Activated CD4-positive, CD25-positive, alpha-beta regulatory T cell (primary cell): ENCODE measurements at places on chromosomes 6 and 20.

GRCh38 chr20:59146780-59147565 lies 16.6 kb upstream of the ZNF831 start:
- no peak for DNase-seq

DNA sequence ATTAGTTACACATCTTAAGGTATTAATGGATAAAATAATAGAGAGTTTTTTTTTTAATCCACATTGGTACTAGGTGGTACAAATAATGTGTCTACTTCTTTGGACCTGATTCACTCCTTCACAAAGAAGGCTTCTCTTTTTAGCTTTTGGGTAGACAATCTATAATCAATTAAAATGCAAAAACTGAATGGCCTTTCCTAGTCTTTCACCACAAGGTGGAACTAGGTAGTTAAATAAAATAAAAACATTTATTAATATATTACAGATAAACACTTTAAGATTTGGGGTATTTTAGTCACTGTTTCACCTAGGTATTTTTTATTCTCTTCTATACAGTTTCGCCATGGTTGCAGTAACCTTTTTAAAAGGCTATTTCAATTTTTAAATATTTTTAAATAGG lies 68.3 kb upstream of the DST start:
- no peak for DNase-seq

- no peak for DNase-seq
Measured at GRCh38 chr6:21377356-21377755, 216.2 kb upstream of the SOX4 start.

DNA sequence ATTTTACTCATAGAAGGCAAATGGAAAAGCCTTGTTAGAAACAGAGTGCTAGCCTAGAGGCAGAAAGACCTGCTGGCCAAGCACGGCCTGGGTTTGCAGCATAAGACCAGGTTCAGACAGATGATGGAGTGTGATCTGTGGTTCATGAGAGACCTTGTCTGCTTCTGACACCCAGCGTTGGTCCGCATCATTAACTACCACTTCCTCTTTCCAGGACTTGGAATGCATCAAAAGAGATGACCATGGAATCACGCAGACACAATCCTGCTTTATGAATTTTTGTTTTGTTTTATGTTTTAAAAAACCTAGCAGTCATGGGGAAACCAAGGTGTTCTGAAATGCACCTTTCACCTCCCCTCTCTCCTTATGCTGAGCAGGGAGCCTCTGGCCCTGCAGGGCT lies 76.8 kb upstream of the SYNDIG1 start:
- DNase-seq: no peak

- DNase-seq: no peak
Measured at GRCh38 chr6:17580518-17581048, 19.5 kb upstream of the FAM8A1 start.

GRCh38 chr20:56453352-56453751 lies 15.1 kb upstream of the RTF2 start:
- no peak for DNase-seq

DNA sequence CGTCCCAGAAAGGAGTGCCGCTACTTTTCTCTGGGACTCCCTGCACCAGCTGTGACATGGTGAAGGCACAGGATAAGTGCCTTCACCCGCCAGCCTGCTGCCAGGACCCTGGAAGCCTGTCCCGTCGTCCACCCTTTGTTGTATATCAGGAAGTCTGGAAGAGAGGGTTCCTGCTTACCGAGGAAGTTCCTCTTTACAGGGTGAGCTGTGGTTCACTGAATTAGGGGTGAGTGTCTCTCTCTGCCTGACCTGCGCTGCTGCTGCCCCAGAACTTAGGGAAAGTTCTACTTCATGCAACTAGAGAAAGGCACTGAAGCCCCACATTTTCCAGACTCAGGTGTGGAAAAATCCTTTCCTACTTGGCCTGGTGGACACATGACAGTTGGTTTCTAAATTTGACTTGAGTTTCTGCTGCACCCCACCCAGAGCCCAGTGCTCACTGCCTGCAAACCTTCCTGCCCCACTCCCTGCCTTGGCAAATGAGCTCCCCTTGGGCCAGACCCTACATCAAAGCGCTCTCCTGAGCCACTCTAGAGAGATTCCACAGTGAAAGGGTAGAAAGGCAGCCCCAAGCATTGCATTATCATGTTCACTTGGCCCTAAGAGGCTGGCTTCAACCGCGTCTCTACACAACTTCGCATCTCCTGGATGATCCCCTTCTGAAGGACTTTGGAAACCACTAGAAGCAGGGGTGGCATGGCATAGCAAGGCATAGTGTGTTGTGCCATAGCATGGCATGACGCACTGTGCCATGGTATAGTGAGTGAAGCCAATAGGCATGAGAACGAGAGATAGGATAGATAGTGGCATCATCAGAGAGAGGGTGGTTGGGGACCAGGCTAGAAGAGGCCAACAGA lies 215.8 kb upstream of the CDYL start:
- DNase-seq: no peak

GRCh38 chr20:21214431-21214830 lies 88.5 kb downstream of the KIZ start:
- no peak for DNase-seq

DNA sequence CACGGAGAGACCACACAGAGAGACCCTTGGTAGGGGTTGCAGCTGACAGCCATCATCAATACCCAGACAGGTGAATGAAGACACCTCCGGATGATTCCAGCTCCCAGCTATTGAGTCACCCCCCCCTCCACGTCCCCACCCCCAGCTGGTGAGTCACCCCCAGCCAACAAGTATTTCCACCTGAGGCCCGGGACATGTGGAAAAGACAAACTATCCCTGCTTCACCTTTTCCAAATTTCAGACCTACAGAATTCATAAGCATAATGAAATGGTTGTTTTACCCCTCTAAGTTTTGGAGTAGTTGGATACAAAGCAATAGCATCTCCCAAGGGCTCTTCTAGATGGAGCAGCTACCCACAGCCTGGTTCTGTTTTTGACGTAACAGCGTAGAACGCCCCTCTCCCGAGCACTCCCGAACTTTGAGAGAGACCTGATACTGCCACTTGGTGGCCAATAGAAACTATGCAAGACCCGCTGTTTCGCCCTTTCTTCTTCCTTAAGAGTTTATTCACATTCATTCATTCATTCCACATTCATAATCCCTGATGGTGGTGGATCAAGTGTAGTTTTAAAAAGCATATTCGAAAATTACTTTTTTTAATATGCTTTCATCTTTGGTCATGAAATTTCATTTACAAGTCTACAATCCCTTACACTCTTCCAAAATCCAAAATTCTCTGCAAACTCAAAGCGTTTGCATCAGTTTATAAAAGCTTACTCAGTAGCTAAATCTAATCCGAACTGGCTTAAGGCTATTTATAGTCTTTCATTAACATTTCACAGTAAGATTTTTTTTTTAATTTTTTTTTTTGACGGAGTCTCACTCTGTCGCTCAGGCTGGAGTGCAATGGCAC lies 15.1 kb upstream of the PPP1R16B start:
- peak; percentile 20 for DNase-seq

DNA sequence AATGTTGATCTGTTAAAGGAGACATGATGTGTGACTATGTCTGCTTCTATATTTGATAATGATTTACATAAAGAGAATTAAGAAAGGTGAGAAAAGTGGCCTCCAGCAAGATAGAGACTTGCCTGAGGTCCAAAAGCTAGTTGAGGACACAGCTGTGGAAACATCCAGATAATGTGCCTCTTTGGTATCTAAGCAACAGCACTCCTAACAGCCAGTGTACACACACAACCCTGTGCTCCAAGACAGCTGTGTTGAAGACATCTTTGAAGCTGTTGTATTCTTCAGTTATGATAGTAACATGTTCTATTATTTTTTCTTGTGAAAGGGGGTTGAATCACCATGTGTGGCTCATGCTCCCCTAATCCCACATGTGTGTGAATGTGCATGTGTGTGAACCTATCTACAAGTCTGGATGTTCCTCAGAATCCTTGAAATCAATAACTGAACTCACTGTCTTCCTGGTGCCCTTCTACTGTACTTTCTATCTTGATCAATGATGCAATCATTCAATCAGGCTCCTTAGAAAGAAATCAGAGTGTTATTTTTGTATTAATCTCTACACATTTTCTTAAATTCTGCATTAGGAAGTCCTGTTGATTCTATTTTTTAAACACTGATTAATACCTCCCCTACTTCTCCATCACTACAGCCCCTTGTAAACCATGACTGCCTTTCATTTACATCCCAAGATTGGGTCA lies 116.7 kb upstream of the SSTR4 start:
- DNase-seq: no peak

GRCh38 chr6:162200945-162201690 lies 526.4 kb downstream of the PRKN start:
- DNase-seq: no peak

- no peak for DNase-seq
Measured at GRCh38 chr20:63191400-63191799, 24.5 kb downstream of the YTHDF1 start.

GRCh38 chr6:123636282-123636681 lies 468 bp downstream of the TRDN start:
- no peak for DNase-seq

GRCh38 chr20:50540620-50541605 lies 30.7 kb downstream of the PTPN1 start:
- no peak for DNase-seq

- no peak for DNase-seq
Measured at GRCh38 chr6:106056746-106057390, 29.3 kb upstream of the PRDM1 start.

DNA sequence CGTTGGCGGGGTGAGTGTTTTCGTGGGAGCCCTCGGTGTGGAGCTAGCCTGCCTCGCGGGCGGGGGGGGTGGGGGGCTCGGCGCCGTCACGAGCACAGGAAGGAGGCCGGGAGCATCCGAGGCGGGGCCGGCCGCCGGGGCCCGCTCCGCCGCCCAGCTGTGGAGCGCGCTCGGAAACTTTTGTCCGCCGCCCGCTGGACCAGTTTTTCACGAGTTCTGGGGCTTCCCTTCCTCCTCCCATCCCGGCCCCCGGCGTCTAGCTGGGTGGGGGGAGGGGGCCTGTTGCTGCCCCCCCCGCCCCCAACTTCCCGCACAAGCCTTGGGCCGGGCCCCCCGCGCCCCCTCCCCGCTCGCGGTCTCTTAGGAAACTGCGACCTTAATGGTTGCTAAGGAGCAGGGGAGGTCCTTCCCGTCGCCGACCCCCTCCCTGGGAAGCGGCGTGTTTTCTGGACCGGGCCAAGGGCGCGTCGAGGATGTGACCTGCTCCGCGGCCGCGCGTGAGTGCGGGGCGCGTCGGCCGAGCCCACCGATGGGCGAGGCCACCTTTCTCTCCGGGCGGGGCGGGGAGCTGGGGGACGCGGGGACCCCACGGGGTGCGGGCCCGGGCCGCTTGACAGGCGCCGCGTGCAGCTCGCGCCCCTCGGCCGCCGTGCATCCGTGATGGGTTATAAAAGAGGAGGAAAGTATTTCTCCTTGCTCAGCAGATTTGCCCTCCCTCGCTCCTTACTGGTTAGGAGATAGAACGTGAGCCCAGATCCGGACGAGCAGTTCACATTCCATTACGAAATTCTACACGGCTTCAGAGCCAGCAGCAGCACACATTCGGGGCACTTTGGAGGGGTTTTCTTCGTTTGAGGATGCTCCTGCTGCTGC lies 1.4 kb downstream of the RREB1 start:
- DNase-seq: no peak

DNA sequence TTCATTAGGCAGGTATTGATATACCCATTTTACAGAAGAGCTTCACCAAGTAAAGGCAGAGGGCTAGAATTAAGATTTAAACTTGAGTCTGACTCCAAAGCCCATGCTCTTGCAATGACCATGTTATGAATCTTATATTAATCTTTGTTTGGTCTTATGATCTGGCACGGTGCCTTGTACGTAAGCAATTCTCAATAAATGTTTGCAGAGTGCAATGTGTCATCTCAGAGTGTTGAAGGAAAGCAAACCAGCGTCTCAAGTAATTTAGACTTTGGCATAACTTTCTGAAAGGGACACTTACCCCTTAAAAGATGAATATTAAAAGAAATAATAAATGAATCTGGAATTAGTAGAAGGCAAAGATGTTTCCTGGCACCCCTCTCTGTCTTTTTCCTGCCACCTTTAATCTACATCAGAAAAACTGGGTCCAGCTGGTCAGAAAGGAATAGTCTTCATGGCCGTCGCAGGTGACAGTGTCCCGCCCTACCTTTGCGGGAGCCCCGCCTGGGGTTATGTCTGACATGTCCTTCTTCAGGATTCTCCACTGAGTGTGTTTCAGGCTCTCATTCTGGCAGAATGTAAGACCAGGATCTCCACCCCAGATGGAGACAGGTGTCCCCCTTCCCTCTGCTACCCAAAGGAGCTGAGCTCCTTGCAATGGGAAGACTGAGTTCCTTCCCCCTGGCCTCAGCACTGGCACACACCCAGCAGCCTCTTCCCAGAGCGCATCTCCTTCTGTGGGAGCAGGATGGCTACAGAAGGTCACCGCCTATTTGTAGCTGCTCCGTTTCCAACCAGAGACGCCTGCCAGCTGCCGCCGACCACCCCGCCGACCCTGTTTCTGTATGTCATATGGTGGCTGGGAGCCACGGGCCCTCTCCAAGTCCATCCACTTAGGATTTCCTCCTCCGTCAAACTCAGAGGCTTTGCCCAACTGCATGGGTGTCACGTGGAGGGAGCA lies 266.3 kb upstream of the ECI2 start:
- DNase-seq: no peak

DNA sequence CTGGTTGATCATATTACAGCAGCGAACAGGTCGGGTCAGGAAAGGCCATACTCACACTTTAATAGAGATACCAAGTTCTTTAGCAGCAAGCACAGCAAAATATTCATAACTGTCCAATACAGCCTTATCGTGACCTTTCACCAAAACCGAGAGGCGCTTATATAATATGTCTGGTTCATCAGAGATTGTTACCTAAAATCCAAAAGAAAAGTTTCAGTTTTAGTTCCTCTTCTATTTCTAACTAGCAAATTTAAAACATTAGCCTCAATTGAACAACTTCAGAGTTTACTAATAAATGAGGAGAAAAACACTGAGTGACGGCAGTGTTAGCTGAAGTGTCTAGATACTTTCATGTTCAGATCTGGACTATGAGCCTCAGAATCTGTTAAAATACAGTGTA lies 5.9 kb downstream of the MRPS10 start:
- DNase-seq: no peak

- no peak for DNase-seq
Measured at GRCh38 chr6:131733376-131734016, 22.7 kb upstream of the CTAGE9 start.

DNA sequence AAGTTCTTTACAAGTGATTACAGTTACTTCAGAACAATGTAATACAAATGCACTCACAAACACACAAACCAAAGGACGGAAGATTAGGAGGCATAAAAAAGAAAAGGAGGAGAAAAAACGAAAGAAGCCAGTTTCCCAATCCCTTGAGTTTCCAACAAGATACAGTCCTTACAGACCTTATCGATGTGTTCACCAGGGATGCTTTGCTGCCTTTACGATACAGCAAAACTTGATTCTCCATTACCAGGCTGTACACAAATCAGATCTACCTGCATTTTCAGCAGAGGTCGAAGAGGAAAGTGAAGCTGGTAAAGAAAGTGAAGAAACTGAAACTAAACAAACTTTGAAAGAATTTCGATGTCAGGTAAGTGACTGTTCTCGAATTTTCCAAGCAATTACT lies 62.6 kb upstream of the SMIM8 start:
- no peak for DNase-seq

- no peak for DNase-seq
Measured at GRCh38 chr20:41668057-41668749, 50.0 kb upstream of the CHD6 start.
